ENCODE measurements at places on chromosomes 16 and 17.

GRCh38 chr16:16988963-16989362 lies 481.8 kb downstream of the XYLT1 start:
- H3K4me1 ChIP-seq, result peaks cover 16% of the 10 kb centered on the region
- no peak overlapping the region for H3K4me3 ChIP-seq
- no peak overlapping the region for H3K27ac ChIP-seq
- H3K27me3 ChIP-seq, result no peaks in the 10 kb centered on the region
- H3K36me3 ChIP-seq, result no peaks in the 10 kb centered on the region

DNA sequence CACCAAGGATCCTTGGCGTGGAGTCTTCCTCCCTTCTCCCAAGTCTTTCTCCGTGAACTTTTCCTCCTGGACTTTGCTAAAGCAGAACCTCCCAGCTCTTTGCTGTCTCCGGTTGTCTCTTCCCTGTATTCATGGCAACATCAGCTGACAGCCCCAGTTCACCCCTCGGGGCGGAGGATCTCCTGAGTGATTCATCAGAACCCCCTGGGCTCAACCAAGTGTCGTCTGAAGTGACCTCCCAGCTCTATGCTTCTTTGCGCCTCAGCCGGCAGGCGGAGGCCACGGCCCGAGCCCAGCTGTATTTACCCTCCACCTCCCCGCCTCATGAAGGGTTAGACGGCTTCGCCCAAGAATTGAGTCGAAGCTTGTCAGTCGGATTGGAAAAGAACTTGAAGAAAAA lies 943 bp downstream of the CNTROB start:
- no peak overlapping the region for H3K27ac ChIP-seq
- no peaks in the 10 kb centered on the region for H3K27me3 ChIP-seq
- peaks cover 40% of the 10 kb centered on the region for H3K4me1 ChIP-seq
- peak; percentile 60 for DNase-seq
- peak overlapping the region; percentile 94 for H3K4me3 ChIP-seq

GRCh38 chr16:86337581-86338402 lies 172.5 kb upstream of the FOXF1 start:
- H3K4me3 ChIP-seq, result no peak overlapping the region
- no peak overlapping the region for H3K27ac ChIP-seq
- H3K27me3 ChIP-seq, result peaks cover 4% of the 10 kb centered on the region
- no peaks in the 10 kb centered on the region for H3K4me1 ChIP-seq
- no peaks in the 10 kb centered on the region for H3K36me3 ChIP-seq

- no peak overlapping the region for H3K27ac ChIP-seq
- no peaks in the 10 kb centered on the region for H3K36me3 ChIP-seq
- no peaks in the 10 kb centered on the region for H3K4me1 ChIP-seq
These were observed 624.3 kb downstream of the MAF start for GRCh38 chr16:78976212-78976611.

DNA sequence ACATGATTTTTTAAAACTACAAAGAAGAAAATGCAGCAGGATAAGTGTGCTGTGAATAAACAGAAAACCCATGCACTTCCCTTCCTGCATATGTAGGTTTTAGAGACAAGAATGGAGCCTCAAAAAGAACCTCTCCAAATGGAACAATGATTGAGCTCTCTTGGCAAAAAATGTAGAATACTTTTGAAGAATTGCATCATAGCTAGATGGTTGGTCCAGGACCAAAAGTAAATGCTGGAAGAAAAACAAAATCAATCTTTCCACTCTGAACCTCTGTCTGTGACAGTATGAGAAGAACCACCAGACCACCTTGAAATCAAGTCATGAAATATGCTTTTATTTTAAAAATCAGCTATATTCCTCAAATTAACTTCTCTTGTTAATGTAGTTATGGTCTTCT lies 17.5 kb downstream of the HELZ start:
- no peak overlapping the region for H3K4me3 ChIP-seq
- no peak overlapping the region for H3K27ac ChIP-seq
- no peaks in the 10 kb centered on the region for H3K27me3 ChIP-seq
- DNase-seq, result no peak
- peaks cover 11% of the 10 kb centered on the region for H3K4me1 ChIP-seq
- peaks cover 26% of the 10 kb centered on the region for H3K36me3 ChIP-seq

DNA sequence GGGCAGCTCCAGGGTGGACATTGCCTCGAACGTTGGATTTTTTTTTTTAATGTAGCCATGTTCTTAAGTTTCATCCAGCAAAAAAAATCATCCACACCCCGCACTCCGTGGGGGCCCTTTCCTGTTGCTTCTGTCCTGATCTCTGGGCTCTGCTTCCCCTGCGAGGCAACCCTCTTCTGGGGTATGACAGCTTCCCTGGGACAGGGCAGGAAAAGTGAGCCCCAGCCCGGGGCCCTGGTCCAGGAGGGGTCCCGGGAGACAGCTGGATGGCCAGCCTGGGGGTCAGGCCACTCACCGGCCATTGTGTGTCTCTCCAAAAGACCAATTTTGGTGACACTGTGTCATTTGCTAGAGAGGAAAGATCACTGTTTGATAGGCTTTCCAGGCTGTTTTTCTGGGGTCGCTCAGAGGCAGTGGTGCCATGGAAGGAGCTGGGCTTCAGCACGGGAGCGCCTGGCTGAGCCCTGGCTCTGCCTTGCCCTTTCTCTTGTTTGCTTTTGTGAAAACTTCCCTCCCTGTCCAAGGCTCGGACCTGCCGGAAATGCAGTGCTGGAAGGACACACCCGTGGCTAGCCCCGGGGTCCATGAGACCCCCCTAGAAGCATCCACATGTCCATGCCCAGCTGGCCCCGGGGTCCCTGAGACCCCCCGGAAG lies 41.0 kb upstream of the CHMP6 start:
- no peak for DNase-seq
- H3K27ac ChIP-seq, result no peak overlapping the region
- no peaks in the 10 kb centered on the region for H3K4me1 ChIP-seq

GRCh38 chr17:61813211-61813610 lies 50.1 kb downstream of the BRIP1 start:
- H3K36me3 ChIP-seq, result no peaks in the 10 kb centered on the region
- no peaks in the 10 kb centered on the region for H3K27me3 ChIP-seq
- DNase-seq, result no peak
- no peaks in the 10 kb centered on the region for H3K4me1 ChIP-seq
- H3K4me3 ChIP-seq, result no peak overlapping the region

DNA sequence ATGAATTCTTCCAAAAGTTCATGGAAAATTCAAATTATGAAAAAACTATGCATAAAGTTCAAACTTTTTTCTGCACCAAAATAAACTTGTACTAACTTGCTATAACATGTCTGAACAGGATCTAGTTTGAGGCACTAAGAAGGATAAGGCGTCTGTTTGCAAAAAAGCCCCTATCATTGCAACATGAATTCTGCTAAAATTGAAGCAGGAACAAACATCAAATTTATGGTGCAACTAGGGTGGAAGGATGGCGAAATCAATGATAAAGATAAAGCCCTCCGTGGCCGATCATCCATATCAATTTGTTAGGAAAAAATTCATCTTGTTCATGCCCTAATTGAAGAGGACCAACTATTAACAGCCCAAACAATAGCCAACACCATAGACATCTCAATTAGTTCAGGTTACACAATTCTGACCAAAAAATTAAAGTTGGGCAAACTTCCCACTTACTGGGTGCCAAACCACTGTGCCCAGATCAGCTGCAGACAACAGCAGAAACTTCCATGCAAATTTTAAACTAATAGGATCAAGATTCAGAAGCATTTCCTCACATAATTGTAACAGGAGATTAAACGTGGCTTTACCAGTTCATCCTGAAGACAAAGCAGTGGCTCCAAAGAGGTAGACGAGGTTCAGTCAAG lies 12.9 kb downstream of the IL21R start:
- no peak overlapping the region for H3K27ac ChIP-seq
- no peaks in the 10 kb centered on the region for H3K27me3 ChIP-seq
- no peak overlapping the region for H3K4me3 ChIP-seq
- peaks cover 21% of the 10 kb centered on the region for H3K36me3 ChIP-seq

GRCh38 chr16:70520612-70521297 lies 2.6 kb downstream of the COG4 start:
- no peak for DNase-seq
- no peaks in the 10 kb centered on the region for H3K27me3 ChIP-seq
- H3K4me1 ChIP-seq, result peaks cover 36% of the 10 kb centered on the region

DNA sequence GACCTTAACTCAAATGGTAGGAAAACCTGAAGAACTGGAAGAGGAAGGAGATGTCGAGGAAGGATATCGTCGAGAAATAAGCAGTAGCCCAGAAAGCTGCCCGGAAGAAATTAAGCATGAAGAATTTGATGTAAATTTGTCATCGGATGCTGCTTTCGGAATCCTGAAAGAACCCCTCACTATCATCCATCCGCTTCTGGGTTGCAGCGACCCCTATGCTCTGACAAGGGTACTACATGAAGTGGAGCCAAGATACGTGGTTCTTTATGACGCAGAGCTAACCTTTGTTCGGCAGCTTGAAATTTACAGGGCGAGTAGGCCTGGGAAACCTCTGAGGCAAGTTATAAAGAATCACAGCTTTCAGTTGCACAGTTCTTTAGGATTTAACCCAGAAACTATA lies 15.5 kb downstream of the ERCC4 start:
- no peaks in the 10 kb centered on the region for H3K27me3 ChIP-seq
- no peak overlapping the region for H3K4me3 ChIP-seq
- no peak overlapping the region for H3K27ac ChIP-seq
- peaks cover 54% of the 10 kb centered on the region for H3K36me3 ChIP-seq
- DNase-seq, result peak; percentile 32

DNA sequence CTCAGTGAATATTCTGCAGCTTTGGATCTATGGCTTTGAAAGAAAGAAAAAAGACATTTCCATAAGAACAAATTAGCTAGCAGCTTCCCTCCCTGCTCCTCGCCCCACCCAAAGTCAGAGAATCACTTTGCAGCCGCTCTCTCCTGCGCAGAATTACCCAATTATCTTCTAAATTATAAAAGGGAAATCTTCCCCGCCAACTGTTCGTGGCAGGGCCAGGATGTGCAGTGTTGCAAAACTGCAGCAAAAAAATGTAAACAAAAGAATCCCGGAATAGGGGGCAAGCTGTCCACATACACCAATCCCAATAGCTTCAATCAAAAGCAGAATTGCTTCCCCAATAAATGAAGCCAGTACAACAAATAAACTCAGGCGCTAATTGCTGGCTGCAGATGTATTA lies 510.6 kb downstream of the RBFOX1 start:
- no peak for DNase-seq
- no peaks in the 10 kb centered on the region for H3K4me1 ChIP-seq
- H3K4me3 ChIP-seq, result no peak overlapping the region
- H3K27me3 ChIP-seq, result no peaks in the 10 kb centered on the region

DNA sequence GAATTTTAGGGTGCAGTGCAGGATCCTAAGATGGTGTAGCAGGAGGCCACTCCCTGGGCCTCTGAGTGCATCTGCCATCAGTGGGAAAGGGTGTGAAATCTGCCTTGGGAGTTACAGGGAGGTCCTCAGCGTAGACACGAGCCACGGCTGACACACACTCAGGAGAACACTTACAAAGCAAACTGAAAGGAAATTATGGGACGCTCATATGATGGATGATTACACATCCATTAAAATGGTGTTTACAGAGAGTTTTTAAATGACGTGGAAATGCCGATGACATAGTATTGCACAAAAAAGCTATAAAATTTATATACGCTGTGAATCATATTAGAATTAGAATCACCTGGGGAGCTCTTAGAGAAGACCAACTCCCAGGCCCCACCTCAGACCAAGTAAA lies 175.2 kb downstream of the CCDC182 start:
- no peak overlapping the region for H3K4me3 ChIP-seq
- no peaks in the 10 kb centered on the region for H3K27me3 ChIP-seq
- no peak for DNase-seq
- H3K36me3 ChIP-seq, result peaks cover 3% of the 10 kb centered on the region
- H3K27ac ChIP-seq, result no peak overlapping the region

DNA sequence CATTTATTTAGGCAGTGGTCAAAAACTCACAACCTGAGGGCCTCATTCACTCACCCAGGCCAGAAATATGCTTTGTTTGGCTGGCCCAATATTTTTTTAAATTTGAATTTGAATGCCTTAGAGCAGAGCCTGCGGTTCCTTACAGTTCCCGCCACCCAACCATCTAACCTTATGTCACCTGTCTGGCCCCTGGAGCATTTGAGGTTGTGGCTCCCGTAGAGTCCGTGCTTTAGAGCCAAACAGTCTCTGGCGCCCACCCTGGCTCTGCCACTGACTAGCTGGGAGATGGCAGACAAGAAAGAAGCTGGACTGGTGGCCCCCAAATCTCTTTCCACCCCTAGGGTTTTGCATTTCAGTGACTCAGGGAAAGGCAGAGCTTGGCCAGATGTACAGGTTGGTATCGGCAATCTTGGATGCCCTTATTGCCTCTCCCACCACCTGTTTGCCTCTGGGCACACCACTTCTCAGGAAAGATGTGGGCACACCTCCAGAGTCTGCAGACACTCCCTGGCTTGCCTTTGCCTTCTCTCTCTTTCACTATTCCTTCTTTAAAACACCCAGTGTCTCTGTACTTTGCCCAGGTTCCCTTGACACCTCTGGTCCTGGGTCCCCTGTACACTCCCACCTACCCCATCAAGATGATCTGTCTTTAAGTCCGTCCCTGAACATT lies 1.9 kb upstream of the MAP3K14 start:
- H3K4me3 ChIP-seq, result no peak overlapping the region
- peaks cover 68% of the 10 kb centered on the region for H3K4me1 ChIP-seq
- DNase-seq, result no peak
- no peaks in the 10 kb centered on the region for H3K36me3 ChIP-seq
- H3K27me3 ChIP-seq, result no peaks in the 10 kb centered on the region

DNA sequence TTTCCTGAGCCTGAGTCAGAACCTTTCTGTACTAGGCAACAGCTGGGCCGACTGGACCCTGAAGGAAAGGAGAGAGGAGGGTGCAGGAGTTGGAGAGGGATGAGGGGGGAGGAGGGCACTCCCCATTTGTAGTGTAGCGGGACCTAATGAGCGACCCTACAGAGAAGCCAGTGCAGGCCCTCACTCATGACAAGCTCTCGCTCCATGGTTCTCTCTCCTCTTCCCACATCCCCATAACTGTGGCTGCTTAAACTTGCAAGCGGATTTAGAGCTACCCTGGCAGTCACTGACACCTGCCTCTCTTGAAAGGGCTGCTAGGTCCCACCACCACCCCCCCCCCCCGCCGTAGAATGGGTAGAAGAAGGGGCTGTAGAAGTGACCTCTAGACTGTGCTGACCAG lies 14.5 kb downstream of the NKD1 start:
- H3K27ac ChIP-seq, result no peak overlapping the region
- H3K4me1 ChIP-seq, result peaks cover 10% of the 10 kb centered on the region
- DNase-seq, result no peak
- H3K4me3 ChIP-seq, result no peak overlapping the region

- DNase-seq, result peak; percentile 64
- peaks cover 85% of the 10 kb centered on the region for H3K4me1 ChIP-seq
- H3K27me3 ChIP-seq, result no peaks in the 10 kb centered on the region
- peak overlapping the region; percentile 77 for H3K27ac ChIP-seq
- H3K4me3 ChIP-seq, result peak overlapping the region; percentile 73
These were observed 3.0 kb downstream of the UBALD2 start for GRCh38 chr17:76268015-76268749.

DNA sequence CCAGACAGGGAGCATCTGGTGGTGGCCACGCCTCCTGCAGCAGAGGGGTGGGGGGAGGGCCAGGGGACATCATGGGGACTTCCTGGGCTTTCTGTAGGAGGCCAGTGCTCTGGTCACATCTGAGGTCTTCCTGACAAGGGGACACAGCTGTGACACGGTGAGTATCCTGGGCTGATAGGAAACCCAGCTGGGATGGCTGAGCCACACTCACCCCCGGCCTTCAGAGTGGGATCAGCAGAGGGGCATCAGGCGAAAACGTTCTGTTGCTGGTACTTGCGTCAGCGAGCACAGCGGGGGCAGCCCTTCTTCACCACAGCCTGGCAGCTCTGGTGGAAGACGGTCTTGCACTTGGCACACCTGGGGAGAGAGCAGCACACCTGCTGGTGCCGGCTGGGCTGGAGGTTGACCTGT lies 122.9 kb upstream of the SMURF2 start:
- no peak for DNase-seq
- no peak overlapping the region for H3K4me3 ChIP-seq
- peaks cover 21% of the 10 kb centered on the region for H3K4me1 ChIP-seq
- H3K27ac ChIP-seq, result no peak overlapping the region
- H3K27me3 ChIP-seq, result no peaks in the 10 kb centered on the region
- peaks cover 32% of the 10 kb centered on the region for H3K36me3 ChIP-seq
